Astrocyte of the cerebellum (primary cell): ENCODE measurements at places on chromosomes 1 and 21.
A peak's percentile ranks its signal among the peaks of the same experiment; 100 is the strongest.

DNA sequence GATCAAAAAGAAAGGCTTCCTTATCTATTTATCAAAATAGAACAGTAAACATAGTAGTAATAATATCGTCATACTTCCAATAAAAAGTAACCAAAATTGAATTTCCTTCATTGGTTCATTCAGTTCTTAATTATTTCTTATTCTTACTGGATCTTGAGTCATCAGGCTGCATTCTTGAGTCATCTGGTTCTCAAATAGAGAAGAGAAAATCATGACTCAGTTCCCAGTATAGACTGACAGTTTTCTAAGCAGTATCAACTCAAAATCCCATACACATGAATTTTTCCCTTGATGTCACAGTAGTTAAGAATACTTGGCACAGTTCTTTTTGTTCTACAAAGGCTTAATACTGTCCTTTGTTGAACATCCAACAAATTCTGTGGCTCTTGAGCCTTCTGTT, 626.9 kb upstream of the ADGRL4 start:
- peak; percentile 6 for DNase-seq

DNA sequence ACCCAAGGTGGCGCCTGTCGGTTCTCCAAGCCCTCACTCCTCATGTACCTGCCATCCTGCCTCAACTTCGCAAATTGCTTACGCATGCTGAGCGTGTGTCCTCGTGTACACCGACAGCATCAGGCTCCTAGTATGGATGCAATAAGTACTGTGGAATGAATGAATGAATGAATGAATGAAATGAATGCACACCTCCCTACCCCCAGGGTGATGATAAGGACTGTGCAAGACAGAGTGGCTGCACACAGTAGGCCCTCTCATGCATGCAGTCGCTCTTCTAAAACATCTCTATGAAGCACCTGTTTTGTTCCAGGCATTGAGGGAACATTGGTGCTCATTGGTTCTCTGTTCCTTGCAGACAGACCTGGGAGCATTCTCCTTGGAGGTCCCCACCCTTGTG, 49.8 kb upstream of the H6PD start:
- no peak for DNase-seq

DNA sequence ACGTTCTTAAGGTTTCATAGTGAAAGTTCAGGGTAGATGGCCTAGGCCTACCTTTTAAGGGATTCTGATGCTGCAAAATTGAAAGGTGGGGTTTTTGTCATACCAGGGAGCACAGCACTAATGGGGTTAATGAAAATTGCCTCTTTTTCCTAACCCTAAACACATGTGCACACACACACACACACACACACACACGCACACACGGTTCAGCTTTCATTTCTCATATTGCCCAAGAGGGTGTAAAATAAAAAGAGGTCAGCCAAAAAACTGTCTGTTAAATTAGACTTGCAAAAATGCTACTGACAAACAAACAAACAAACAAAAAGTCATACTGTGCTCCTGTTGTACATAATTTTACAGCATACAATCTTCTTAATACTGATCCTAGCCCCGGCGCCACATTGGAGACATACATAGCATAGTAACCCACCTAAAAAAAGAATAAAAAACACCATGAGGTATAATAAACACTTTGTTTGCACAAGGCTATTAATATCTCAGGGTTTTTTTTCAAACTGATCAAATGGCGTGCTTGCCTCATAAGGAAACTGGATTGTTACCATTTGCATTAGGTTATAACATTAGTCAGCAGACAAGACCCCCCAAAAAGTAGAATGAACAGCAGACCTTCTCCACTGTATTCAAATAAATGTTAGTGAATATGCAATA, 69.1 kb downstream of the TGFB2 start:
- DNase-seq: no peak

- DNase-seq: no peak
Observed at GRCh38 chr1:183721041-183721440, 67.9 kb upstream of the APOBEC4 start.

DNA sequence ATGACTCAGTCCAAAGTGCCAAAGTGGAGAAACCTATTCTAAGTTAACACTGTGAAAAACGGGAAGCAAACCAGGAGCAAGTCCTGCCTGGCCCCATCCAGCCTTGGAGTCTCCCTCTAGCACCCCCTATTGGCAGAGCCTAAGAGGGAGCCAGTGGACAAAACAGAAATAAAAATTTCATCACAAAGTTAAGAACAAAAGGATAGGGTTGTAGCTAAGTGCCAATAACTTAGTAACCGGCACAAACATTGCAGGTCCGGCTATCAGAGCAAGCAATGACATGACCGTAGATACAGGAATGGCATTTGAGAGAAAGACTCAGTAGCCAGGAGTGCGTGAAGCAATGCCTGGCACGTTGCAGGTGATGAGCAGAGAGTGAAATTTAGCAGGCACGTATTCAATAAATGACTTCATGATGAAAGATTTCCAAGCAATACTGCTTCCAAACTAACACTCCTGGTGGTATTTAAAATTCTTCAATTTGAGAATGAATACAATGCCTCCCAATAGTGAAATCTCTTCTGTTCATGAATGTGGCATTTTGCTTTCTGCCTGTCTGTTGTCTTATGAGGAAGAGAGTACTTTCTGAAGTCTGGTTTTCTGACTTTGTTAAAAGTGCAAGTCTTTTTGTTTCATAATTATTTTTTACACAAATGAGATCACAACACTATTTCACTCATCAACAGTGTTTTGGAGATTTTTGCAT, 391.0 kb downstream of the OMA1 start:
- no peak for DNase-seq

DNA sequence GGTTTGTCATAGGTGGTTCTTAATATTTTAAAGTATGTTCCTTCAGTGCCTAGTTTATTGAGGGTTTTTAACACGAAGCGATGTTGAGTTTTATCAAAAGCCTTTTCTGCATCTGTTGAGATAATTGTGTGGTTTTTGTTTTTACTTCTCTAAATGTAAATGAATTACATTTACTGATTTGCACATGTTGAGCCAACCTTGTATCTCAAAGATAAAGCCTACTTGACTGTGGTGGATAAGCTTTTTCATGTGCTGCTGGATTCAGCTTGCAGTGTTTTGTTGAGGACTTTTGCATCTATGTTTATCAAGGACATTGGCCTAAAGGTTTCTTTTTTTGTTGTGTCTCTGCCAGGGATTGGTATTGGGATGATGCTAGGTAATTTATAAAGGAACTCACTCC, 142.5 kb downstream of the PRDM2 start:
- DNase-seq: no peak

- no peak for DNase-seq
Observed at GRCh38 chr1:231147896-231148295, 14.0 kb upstream of the TRIM67 start.

GRCh38 chr21:20187028-20187427, 811.2 kb upstream of the NCAM2 start:
- no peak for DNase-seq

DNA sequence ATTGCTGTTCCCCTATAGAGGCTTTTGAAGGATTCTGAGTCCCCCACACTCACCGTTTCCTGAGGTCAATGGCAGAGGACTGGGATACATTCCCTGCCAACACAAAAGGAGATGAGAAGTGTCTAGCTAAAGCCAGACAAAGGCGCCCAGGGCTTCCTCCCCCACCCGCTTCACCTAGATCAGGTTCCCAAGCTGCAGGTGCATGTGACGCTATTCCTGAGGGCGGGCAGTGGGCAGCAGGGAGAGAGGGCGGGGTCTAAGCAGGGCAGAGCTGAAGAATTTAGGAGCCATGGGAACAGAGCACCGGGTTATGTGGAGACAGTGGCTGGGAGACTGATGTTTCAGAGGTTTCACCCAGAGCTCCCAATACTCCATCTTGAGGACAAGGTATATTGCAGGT, 6.0 kb upstream of the ARHGEF2 start:
- DNase-seq: no peak

GRCh38 chr1:64387389-64388285, 82.3 kb upstream of the CACHD1 start:
- no peak for DNase-seq

GRCh38 chr1:246181241-246181640, 325.8 kb downstream of the SMYD3 start:
- DNase-seq: no peak

DNA sequence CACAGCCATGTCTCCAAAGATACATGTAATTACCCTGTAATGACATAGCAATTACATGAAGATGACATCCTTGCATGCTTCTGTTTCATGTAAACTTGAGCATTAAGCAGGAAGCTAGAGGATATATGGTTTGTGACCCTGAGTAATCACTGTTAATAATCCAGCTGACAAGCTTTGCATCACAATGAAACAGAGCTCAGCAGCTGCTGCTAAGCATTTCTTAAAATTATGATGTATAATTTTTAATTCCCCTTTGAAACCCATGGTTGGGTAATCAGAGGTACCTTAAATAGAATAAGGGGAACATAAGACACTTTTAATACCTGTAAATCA, 293.5 kb downstream of the NTNG1 start:
- DNase-seq: no peak

GRCh38 chr1:182299728-182300616, 91.6 kb downstream of the GLUL start:
- DNase-seq: no peak

GRCh38 chr1:227869279-227869842, 53.9 kb downstream of the PRSS38 start:
- no peak for DNase-seq

DNA sequence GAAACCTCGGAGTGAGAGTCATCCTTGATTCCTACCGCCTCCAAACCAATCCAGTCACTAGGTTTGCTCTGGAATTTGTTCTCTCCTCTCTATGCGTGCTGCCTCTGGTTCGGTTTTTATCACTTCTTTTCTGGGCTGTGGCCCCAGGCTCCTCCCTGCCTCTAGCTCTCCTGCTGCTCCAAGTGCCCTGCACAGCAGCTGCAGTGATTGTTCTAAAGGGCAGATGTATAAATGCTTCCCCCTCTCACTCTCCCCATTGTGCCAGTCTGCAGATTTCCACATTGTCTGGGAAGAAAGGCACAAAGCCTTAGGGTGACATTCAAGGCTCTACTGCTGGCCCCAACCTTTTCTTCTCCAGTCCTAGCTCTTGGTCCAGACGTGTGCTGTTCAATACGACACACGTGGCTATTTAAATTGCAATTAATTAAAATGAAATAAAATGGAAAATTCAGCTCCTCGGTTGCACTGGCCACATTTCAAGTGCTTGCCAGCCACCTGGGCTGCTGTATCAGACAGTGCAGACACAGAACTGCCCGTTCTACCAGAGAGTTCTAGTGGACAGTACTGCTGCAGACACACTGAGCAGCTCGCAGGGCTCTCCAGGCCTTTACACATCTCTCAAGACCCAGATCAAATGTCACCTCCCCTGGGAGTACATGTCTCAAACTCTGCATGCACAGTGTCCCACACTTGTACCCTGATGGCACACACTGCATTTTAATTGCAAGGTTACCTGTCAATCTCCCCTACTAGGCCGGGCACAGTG, 12.4 kb downstream of the TRIM62 start:
- DNase-seq: no peak

- no peak for DNase-seq
Observed at GRCh38 chr1:43831851-43832250, 101.8 kb upstream of the ARTN start.

- no peak for DNase-seq
Observed at GRCh38 chr1:206538086-206538770, 30.9 kb downstream of the RASSF5 start.

DNA sequence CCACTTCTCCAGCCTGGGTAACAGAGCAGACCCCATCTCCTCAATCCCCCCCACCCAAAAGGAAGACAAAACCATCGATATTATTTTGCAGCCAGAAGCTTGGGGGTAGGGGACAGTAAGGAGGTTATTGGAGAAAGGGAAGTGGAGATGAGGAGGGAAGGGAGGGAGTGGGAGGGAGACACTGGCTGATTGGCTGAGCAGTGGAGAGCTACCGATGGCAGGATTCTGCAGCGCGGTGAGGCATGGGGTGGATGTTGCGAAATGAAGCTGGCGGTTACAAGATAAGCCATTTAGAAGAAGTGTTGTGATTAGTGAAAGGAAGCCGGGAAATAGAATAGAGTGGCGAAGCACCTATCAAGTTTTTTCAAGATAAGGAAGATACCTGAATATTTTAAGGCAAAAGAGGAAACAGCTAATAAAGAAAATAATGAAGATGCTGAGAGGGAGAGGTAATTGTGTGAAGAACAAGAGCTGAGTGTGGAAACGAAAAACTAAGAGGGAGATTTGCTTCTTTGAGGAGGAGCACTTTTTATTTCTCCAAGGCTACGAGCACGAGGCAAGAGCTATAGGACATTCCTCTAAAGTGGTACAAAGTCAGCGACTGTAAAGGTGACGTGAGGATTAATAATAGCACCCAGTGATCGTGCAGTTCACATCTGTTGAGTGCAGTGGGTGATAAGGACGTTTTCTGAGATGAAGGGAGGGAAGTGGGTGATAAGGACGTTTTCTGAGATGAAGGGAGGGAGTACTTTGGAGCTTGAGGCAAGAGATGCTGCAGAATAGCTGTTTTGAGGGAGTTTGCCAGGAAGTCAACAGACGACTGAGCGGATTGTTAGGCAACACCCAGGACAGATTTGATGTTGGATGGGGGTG, 103.2 kb upstream of the KIF26B start:
- no peak for DNase-seq

- no peak for DNase-seq
Observed at GRCh38 chr21:41945982-41946381, 7.8 kb downstream of the C2CD2 start.

- peak; percentile 89 for DNase-seq
Observed at GRCh38 chr1:63920154-63921117, 146.6 kb downstream of the ROR1 start.

DNA sequence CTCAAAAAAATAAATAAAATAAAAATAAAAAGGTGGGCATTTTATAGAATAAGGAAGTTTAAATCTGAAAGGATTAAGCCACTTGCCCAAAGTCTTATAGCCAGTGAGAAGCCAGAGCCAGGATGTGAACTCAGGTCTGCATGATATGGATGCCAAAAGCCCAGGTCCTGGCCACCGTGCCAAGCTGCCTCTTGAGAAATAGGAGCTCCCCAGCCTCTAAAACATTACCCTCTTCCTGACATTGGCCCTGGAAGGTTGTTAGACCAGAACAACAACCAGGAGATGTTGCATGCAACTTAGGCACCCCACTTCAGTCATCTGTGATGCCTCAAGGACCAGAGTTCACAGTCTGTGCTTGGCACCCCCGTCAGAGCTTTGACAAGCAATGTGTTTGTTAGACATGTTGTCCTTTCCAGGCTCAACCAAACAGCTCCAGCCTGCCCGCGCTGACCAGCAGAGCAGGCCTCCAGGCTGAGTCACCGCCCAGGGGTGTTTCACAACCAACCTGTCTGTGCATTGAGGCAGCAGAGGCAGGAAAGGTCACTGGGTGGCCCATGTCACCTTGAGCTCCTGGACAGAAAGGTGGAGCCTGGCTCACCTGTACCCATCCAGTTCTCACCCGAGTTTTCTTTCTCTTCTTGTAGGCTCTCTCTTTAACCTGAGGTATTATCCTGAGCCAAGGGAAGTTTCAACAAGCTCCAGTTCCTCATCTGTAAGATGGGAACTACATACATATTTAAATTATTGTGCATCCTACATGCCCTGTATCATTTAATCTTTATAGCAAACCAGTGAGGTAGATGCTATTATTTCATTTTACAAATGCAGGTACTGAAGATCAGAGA, 14.9 kb upstream of the MED18 start:
- DNase-seq: no peak
